ENCODE measurements at places on chromosomes 5 and 9.

- DNase-seq = no peak
These were observed 7.1 kb downstream of the STK10 start for GRCh38 chr5:172180936-172181335.

DNA sequence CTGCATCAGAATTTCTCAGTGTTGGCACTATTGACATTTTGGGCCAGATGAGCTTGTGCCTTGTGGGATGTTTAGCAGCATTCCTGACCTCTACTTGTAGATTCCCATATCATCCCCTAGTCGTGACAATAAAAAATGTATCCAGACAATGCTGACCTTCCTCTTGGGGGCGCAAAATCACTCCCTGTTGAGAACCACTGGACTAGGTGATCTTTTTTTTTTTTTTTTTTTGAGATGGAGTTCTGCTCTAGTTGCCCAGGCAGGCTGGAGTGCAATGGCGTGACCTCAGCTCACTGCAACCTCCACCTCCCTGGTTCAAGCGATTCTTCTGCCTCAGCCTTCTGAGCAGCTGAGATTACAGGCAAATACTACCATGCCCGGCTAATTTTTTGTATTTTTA, 22.6 kb downstream of the STXBP1 start:
- DNase-seq = no peak

DNA sequence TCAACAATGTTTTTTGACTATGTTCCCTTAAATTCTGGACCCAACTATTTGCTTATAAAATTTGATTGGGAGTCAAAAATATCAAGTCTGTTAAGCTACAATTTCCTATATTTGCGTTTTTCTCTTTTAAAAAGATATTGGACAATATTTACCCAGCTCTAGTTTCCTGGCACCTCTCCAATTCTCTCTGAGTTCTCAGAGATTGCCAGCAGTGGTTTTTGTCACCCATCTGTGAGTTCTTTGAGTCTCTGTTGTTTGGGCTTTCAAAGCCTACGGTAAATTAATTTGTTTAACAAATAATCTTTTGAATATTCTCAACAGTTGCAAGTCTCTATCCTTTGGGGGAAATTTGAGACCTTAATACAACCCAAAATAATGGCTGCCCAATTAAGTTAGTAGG, 174.2 kb upstream of the PUM3 start:
- DNase-seq = no peak

- no peak for DNase-seq
These were observed 260.8 kb upstream of the PPP1R2B start for GRCh38 chr5:156589104-156589945.

DNA sequence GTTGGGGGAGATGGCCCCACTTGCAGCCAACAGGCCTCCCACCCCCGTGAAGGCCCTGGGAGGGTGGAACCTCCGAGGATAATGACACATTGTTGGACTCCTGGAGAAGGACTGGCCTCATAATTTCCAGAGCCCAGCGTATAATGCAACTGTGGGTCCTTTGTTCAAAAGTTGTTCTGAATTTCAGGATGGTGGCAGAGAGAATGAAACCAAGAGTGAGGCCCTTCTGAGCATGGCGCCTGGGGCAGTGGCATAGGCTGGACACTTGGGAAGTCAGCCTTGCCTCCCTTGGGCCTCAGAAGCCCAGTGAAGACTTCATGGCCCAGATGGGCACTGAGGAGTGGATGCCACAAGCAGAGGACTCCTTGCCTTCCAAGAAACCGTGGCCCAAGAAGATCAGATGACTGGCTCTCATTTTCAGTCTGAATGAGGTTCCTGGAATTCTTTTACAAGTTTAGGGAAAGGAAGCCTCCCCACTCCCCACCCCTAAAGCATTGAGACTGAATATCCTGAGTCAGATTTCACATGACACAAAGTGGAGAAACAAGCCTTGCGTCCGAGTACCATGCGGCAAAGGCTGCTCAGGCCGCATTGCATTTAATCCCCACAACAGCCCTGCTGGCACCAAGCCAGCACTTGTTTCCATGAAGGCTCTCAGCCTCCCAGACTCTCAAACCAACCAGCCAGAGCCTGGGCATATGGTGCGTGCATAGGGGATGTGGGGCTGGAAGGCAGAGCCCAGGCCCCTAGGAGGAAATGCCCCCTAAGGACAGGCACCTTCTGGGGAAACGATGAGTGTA, 96.7 kb upstream of the SMIM23 start:
- no peak for DNase-seq

DNA sequence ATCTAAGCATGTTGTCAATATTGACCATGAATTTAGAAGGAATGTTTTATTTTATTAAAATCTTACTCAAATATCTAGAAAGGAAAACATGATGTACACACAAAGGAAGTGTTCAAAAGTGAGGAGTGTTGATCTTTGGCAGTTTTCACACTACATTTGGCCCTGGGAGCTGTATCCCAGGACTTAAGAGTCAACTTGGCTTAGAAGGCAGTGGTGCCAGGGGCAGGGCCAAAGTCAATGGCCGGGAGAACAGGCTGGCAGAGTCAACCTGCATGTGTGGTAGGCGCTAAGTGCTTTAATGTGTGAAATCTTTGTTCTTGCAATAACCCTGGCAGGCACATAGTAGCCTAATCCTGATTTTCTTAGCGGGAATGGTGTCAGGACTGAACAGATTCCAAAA, 228.4 kb downstream of the TENT4A start:
- DNase-seq = no peak

GRCh38 chr5:38497946-38498345, 58.5 kb downstream of the LIFR start:
- DNase-seq = no peak

GRCh38 chr5:95081500-95081960, 203.4 kb downstream of the MCTP1 start:
- DNase-seq = no peak

DNA sequence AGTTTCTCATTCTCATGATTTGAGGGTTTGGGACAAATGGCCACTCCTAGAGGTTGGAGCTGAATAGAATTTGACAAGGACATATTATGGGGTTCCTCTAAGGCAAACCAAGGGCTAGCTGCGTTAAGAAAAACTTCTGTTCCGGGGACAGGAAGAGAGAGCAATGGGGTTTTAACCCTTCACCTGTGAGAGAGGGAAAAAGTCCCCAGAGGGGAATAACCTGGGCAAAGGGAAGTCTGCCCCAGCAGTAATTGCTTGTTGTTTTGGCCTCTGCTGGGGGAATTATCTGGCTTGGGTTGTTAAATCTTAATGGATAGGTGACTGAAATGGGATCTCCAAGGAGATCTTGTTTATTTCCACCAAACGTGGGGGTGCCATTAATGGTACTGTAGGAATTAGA, 110.1 kb upstream of the MOCS2 start:
- DNase-seq = no peak

DNA sequence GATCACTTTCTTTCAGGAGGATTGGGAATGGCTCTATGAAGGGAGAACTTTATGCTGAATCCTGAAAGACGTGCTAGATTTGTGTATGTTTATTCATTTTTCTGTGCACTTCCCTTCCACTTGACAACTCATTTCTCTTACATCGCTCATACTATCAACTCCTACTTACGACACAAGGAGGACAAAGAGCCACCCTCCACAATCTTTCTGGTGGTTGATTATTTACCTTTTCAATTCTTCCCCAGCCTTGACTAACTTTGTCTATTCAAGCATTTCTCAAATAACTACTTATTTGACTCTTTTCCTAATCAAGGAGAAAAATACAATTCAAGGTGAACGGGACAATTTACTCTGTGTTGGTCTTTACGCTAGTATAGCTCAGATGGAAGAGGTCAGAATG, 622.1 kb downstream of the TLR4 start:
- DNase-seq = no peak

GRCh38 chr9:92332577-92333281, 7.0 kb downstream of the CENPP start:
- DNase-seq = no peak

GRCh38 chr5:100828071-100828897, 74.8 kb downstream of the ST8SIA4 start:
- no peak for DNase-seq

DNA sequence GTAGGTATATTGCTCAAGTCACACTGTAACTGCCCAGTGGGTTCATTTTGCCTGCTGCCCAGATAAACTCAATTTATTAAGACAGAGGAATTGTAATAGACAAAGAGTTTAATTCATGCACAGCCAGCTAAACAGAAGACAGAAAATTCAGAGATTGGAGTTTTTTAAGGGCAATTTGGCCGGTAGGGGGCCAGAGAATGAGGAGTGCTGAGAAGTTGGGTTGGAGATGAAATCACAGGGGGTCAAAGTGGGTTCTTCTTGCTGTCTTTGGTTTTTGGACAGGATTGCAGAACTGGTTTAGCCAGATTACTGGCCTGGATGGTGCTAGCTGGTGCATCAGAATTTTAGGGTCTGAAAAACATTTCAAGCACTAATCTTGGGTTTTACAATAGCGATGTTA, 20.7 kb upstream of the IL33 start:
- DNase-seq = no peak

DNA sequence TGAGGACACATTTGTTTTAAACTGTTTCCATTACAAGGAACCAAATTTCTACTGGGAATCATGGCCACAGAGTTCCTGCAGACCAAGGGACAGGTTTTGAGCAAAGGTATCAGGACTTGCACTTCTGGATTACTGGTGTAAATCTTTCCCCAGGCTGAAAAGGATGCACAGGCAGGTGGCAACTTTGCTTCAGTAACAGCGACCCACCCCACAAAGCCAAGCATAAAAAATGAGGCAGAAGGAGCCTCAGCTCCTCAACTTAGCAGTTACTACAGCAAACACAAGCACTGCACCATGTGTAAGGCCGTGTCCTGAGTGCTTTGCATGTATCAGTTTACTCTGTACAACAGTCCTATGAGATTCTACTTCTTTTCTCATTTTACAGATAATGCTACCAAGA, 251.9 kb downstream of the EBF1 start:
- no peak for DNase-seq

DNA sequence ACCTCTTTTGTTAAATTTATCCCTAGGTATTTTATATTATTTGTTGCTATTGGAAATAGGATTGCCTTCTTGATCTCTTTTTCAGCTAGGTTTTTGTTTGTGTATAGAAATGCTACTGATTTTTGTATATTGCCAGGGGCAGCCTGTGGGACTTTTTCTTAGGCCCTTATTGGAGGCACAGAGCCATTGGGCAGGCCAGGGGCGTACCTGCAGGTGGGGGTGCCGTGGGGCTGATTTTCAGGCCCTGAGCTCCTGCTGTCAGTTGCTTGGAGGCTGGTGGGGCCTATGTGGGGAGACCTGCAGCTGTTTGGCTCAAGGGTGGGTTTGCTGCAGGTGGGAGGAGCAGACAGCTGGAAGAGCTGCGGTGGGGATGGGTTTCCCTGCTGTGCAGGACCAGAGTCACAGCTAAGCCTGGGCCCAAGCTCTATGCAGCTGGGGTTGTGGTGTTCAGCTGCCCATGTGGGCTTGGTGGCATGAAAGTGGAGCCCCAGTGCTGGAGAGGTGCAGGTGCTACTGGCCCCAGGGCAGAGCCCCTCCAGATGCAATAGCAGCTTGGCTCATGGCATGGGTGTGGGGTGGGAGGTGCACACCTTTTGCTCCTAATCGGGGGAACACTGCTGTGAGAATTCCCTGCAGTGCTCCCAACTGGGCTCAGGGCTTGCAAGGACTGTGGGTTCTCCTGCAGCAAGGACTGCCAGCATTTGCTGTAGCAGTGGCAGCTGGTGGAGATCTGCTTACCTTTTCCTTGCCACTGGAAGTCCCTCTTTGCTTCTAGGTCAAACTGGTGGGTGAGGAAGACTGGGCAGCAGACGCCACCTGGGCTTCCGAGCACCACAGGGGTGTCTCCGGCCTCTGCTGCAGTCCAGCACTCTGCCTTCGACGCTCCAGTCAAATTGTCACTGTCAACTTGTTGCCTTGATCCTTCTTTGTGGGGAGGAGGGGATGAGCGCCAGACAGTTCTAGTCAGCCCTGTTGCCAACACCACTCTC, 7.6 kb upstream of the CLPTM1L start:
- no peak for DNase-seq

GRCh38 chr5:149228618-149229297, 42.9 kb upstream of the AFAP1L1 start:
- no peak for DNase-seq

GRCh38 chr5:142551338-142552067, 134.4 kb downstream of the FGF1 start:
- no peak for DNase-seq

DNA sequence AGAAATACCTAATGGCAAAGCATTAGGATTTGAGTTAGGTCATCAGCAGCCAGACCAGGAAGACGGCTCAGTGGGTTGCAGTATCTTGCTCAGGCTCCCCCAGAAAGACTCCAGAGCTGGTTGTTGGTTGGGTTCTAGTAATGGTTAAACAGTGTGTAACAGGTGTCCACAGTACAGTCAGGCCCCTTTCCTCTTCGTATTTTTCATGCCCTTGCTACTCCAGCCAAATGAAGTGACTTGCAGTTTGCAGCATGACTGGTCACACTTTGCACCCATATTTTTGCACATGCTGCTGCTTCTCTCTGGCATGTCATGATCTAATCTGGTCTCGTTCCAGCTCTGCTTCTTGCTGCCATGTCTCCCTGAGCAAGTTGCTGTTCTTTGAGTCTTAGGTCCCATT, 60.6 kb upstream of the TRPC7 start:
- no peak for DNase-seq

DNA sequence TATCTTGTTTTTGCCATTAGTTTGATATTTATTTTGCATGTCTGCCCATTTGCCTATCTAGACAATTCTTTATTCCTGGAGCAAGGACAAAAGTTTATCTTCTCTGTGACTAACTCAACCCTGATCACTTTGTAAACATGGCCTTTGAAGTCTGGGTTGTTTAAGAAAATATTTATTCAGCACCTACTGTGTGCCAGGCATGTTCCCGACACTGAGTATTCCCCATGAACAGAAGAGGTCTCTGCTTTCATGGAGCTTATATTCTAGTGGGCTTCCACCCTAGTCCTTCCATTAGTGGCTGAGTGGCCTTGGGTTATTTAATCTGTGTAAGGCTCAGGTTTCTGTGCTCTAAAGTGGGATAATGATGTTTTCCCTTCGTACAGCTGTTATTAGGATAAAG, 49.7 kb downstream of the SEMA6A start:
- no peak for DNase-seq

DNA sequence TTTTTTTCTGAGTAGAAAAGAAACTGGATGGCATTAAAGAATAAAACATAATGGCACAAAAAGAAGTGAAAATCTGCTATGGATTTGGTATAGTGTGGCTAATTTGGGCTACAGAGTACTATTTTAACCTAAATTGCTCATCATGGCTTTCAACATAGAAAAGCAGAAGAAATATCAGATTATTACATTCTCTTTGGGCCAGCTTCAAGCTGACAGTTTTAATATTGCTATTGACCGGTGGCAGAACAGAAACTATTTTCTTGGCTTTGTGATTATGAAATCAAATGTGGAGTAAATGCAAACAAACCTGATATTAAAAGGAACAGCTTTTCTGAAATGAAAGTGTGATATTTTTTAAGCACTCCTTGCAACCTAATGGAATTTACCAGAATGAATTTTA, 301.5 kb downstream of the EPB41L4A start:
- no peak for DNase-seq

GRCh38 chr5:133830911-133831310, 137.5 kb downstream of the C5orf15 start:
- no peak for DNase-seq

GRCh38 chr9:91908746-91909145, 41.3 kb downstream of the ROR2 start:
- DNase-seq = no peak

GRCh38 chr9:114039484-114039883, 38.6 kb downstream of the AMBP start:
- no peak for DNase-seq
